ENCODE measurements at places on chromosomes 5 and 9. TPM values are rescaled to one million over a fixed set of nuclear protein-coding genes. Genes with fewer than 3 reads are reported as not detected.

DNA sequence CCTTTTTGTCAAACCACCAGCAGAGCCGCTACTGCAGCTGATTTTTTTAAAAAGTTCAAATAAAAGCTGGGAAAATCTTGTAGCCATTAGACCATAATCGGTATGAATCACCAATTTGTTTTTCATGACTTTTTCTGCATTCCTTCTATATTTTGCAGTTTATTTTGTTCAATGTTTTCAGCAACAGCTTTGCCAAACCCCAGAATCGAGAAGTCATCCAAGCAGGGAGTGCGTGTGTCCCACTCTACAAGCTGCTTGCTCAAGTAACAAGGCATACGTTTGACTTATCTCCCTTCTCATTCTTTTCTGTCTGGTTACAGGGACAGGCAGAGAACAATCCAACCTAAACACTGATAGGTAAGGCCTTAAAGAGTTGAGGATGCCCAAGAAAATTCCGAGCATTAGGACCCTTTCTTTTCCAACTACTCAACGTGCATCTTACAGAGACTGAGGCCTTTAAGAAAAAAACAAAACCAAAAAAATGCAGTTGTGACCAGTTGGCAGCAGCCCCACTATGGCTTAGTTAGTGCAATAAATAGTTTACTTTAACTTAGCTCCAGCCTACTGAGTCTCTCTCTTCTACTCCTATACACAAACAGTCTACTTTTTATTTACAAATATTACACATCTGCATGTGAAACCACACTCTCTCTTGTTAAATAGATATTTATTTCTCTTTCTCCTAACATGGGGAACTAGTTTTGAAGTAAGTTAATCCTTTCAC, 134.7 kb upstream of the SLIT3 start:
- no peak for DNase-seq

DNA sequence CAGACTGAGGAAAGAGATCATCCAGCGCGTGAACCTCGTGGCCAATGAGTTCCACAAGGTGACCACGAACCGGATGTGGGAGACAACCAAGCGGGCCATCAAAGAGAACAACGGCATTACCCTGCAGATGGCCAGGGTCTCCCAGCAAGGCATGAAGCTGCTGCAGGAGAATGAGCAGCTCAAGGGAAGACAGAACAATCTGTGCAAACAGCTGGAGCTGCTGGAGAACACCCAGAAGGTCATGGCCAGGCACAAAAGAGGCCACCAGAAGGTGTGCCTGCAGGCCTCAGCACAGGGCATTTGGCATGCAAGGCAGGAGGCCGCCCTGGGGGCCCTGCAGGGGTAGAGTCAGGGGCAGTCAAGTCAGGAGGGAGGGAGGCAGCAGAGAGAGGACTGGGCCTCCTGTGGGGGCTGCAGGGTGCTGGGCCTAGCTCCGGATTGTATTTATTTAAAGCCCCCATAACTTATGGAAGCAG, 4.2 kb downstream of the PTRH1 start:
- DNase-seq = no peak

- no peak for DNase-seq
Observed at GRCh38 chr9:132384376-132384775, 22.3 kb downstream of the TTF1 start.

GRCh38 chr5:2695200-2695891, 56.1 kb downstream of the IRX2 start:
- no peak for DNase-seq

- no peak for DNase-seq
Observed at GRCh38 chr5:71887680-71888079, 168.6 kb downstream of the CARTPT start.

- no peak for DNase-seq
Observed at GRCh38 chr5:92181656-92182055, 798.5 kb upstream of the ARRDC3 start.

DNA sequence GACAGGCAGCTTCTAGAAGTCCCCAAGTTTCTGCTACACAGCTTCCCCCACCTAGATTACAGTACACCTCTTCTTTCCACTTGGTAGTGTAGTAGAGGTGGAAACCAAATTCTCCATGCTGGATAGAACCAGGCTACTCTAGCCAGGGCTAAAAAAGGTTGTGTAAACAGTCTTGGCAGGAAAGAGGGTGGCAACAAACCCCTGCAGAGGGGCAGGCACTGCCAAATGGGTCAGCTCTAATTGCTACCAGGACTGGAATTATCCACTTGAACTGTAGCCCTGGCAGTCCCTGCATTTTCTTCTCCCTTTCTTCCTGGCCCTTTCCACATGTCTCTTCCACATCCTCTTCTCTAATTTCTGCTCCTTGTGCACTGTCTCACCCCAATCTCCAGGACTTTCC, 24.8 kb downstream of the RANBP3L start:
- no peak for DNase-seq

DNA sequence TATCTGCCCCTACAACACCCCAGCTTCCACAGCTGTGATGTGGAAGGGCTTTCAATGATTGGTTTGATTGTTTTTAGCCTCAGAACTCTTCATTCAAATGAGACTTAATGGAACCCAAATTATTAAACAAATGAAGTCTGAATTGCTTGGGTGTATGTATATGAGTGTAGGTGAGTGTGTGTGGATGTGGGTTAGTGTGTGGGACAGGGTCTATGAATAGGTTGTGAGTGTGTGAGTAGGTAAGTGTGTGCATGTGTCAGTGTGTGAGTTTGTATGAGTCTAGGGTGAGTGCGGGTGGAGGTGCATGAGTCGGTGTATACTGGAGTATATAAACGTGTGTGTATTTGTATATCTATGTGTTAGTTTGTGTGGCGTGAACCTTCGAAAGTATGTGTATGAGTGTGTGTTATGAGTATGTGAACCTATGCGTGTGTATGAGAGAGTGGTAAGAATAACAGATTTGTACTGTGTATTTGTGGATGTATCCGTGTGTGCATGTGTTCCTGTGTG, 26.9 kb downstream of the COL15A1 start:
- DNase-seq = no peak

DNA sequence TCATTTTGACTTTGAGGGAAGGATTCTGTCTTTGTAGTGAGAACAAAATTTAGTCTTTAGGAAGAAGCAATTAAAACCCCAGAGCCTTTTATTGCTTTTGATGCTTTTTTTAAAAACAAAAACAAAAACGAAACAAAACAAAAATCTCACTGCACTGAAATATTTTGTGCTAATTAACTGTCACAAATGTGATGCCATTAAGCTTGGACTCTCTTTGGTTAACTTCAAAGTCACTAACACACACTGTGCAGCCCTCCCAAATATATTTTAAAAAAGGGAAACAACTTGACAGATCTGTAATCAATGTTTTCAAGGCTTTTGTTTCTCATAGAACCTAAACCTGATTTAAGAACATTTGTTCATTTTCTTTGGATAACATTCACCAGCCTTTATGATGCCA, 290.7 kb downstream of the MAST4 start:
- no peak for DNase-seq

DNA sequence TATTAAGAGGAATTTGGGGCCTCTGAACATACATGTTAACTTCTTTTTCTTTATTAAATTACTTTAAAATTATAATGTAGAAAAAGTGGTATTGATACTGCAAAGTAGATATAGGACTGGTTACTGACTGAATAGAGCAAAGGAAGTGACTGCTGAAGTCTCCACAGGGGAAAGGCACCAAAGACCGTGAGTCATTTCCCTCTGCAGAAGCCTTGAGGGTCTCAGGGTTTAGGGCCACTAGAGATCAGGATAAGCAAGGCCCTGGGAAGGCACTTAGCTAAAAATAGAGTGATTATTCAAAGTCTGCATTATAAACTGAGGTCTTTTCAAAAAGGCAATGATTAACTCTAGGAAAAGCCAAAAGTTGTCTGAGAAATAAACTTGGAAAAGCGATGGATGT, 44.7 kb upstream of the ITGA1 start:
- DNase-seq = no peak

- DNase-seq = no peak
Observed at GRCh38 chr9:98254228-98255060, 1.0 kb downstream of the TBC1D2 start.

GRCh38 chr9:16180546-16180945, 627.7 kb downstream of the CCDC171 start:
- no peak for DNase-seq

GRCh38 chr5:93433422-93433821, 147.6 kb downstream of the NR2F1-AS1 start:
- no peak for DNase-seq

- no peak for DNase-seq
Observed at GRCh38 chr5:77209495-77210090, 887 bp upstream of the PDE8B start.

DNA sequence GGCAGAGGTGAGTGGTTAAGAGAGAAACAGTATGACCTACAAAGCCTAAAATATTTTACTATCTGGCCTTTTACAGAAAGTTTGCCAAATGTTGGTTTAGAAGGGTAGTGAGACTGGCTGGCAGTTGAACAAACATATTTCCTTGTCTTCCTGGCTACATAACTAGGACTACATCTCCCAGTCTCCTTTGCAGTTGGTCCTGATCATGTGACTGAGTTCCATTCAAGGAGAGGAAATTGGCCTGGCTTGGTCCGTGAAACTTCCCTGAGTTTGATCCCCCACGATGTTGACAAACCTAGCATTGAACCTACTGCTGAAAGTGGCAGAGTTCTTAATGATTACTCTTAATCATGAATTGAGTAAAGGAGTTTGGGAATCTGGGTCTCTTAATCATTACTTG, 280.8 kb downstream of the SLIT3 start:
- no peak for DNase-seq

GRCh38 chr9:81575956-81576355, 113.4 kb downstream of the TLE1 start:
- no peak for DNase-seq

DNA sequence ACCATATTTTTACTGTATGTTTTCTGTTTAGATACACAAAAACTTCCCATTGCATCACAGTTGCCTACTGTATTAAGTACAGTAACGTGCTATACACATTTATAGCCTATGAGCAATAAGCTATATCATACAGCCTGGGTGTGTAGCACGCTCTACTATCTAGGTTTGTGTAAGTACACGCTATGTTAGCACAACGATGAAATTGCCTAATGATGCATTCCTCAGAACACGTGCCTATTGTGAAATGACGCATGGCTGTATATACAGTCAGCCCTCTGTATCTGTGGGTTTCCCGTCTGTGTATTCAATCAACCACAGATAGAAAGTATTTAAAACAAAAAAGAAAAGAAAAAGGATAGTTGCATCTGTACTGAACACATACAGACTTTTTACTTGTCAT, 64.2 kb downstream of the SGCD start:
- no peak for DNase-seq

DNA sequence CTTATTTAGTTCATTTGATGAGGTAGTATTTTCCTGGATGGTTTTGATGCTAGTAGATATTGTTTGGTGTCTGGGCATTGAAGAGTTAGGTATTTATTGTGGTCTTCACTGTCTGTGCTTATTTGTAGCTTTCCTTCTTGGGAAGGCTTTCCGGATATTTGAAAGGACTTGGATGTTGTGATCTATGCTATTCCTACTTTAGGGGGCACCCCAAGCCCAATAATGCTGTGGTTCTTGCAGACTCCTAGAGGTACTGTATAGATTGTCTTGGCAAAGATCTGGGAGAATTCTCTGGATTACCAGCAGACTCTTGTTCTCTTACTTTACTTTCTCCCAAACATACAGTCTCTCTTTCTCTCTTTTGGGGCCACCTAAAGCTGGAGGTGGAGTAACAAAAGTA, 315.7 kb downstream of the MAT2B start:
- DNase-seq = no peak

GRCh38 chr5:54610197-54610944, 92.8 kb downstream of the SNX18 start:
- no peak for DNase-seq

GRCh38 chr5:78182838-78183237, 111.7 kb downstream of the AP3B1 start:
- DNase-seq = no peak

DNA sequence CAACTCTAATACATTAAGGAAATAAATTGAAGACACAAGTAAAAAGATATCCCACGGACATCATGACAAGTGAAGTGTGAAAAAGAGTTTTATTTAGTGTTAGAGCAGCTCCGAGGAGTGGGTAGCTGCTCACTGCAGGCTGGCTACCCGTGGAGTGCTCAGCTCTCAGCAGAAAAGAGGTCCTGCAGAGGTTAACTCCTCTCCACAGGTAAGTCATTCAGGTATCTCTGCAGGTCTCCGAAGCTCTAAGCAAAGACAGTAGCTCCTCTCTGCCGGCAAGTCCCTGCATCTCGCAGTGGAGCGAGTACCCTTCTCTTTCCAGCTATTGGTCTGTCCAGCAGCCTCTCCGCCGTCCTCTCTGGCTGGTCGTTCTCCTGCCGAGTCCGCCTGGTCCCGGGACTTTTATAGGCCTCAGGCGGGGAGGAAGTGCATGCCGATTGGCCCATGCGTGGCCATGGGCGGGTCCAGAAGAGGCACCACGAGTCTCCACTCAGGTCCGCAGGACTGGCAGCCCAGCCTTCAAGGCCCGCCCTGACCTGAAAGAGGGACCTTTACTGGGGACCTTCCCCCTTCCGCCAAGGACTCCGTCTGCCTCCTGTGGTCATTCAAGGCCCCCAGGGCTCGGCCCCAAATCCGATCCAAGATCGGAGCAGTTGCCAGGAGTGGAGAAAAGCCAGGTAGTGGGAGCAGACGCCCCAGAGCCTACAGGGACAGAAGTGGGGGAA, 29.9 kb downstream of the BTNL9 start:
- DNase-seq = no peak

- no peak for DNase-seq
Observed at GRCh38 chr5:35325836-35326235, 95.5 kb upstream of the PRLR start.

- no peak for DNase-seq
Observed at GRCh38 chr9:137034039-137034708, 2.3 kb upstream of the FUT7 start.

GRCh38 chr5:168317521-168318147, 26.2 kb downstream of the WWC1 start:
- no peak for DNase-seq

GRCh38 chr9:99595796-99596195, 225.9 kb upstream of the NR4A3 start:
- DNase-seq = no peak

GRCh38 chr5:14415024-14415697, 166.4 kb upstream of the OTULINL start:
- no peak for DNase-seq

- DNase-seq = peak; percentile 81
Observed at GRCh38 chr5:176533390-176533789, 3.8 kb downstream of the RNF44 start.

- DNase-seq = peak; percentile 67
Observed at GRCh38 chr9:136021872-136022681, 60.9 kb upstream of the UBAC1 start.

Gene FOXD4L6
- not detected for total RNA-seq

Gene FAM81B
- 6.4 TPM for total RNA-seq

Gene UGCG
- 12.8 TPM for total RNA-seq

Gene TNFSF8
- total RNA-seq = 0.57 TPM

Gene ARAP3
- 14.7 TPM for total RNA-seq

Gene RXFP3
- total RNA-seq = not detected

Gene KIF4B
- total RNA-seq = not detected

Gene DCAF12
- 17.6 TPM for total RNA-seq

Gene NMUR2
- 0.14 TPM for total RNA-seq

Gene NRG2
- total RNA-seq = 1.9 TPM

Gene GPR151
- total RNA-seq = not detected

Gene SPZ1
- not detected for total RNA-seq

Data from Right ventricle myocardium inferior (tissue), 1 donor.